ENCODE measurements at places on chromosomes 1 and 21.

DNA sequence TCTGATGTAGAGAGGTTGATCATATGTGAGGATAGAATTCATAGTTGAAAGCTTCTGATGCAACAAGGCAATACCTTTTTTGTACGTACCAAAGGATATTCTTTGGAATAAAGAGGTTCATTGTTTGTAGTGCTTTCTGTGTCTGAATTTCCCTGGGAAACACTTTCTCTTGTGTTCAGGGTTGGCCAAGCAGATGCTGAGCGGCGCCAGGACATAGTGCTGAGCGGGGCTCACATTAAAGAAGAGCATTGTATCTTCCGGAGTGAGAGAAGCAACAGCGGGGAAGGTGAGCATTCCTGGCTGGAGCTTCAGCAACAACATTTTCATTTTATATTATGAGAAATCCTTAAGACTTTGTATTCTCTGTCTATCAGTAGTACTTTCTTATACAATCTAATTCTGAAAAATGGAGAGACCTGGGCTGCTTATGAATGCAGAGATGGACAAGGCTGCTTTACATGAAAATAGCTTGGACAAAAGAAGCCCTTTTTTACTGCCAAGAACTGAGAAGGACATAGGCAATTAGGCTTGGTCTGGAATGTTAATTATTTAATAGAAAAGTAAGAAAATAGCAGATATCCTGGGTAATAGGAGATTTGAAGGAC is 85.2 kb downstream of the KIF1B start:
- DNase-seq = no peak

DNA sequence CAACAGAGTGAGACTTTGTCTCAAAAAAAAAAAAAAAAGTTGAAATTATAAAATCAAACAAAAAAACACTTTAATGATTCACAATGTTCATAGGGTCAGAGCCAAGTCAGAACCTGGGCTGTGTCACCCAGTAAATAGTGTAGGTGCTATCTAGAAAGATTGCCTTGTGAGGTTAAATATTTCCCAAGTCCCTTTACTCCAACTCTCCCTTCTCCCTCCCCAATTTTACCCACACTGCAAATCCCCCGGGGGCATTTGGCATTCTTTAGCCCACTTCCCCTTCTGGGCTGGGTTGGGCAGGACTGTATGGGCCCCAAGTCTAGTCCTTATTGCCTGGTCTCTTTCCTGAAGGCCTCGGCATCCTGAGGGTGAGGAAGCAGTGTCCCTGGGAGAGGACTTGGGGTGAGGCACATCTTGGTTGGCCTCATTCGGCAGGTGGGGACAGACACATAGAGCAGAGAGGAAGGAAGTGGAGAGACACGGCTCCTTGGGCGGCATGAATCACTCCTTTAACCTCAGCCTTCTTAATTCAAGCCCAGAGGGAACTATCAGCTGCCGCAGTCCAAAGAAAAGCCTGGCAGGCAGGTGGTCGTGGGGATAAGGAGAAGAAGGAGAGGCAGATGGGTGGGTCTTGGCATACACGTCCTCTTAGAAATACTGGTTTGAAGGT is 8.2 kb downstream of the ADORA1 start:
- DNase-seq = no peak

DNA sequence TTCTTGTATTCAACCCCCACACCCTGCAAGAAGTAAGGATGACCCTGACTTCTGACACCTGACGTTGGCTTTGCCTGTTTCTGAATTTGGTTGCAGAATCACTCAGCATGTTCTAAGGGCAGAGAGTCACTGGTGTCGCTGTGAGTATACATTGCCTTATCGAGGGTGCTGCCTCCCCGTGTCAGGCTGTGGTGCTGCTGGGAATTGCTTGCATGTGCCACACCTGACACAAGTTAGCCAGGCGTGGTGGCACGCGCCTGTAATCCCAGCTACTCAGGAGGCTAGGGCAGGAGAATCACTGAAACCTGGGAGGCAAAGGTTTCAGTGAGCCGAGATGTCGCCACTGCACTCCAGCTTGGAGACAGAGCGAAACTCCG is 45.9 kb downstream of the WDR4 start:
- DNase-seq = no peak

DNA sequence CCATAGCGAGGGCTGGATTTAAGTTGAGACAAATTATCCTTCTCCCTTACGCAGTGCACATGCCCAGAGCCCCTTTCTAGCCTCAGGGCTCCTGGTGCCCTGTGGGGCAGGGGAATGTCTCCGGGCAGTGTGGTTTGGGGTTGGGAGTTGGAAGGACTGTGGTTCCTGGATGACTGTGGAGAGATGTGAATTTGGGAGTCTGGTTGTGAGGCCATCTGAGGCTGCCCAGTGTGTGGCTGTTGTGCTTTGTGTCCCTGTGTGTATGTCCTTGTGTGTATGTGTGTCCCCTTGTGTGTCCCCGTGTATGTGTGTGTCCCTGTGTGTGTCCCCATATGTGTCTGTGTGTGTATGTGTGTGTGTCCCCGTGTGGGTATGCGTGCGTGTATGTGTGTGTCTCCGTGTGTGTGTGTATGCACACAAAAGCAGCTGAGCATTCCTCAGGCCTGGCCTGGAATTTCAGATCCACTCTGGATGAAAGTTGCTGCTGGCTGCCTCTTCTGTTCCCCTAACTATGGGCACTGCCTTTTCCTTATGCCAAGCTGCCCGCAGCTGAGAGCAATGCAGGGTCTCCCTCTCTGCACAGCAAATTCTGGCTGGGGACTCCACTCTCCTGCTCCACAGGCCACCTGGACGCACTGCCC is 65.4 kb downstream of the UBIAD1 start:
- no peak for DNase-seq

- DNase-seq = peak; percentile 76
Observed at GRCh38 chr1:229024528-229025130, 246.3 kb upstream of the RAB4A start.

DNA sequence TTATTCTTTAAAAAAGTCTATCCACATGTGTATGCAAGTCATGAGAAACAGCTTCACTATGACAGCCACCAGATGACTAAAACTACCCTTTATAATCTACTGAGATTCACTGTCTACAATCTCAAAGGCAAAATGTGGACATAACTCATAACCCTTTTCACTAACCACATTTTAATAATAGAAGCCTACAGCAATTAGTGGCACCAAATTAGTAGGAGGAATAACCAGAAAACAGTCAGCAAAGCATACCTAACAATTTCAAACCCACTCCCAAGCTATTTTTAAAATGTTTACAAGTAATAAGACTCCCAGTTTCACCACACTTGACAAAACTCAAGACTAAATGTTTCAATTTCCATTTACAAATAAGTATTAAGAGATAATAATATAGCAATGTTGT is 442.9 kb downstream of the PTPRC start:
- no peak for DNase-seq

DNA sequence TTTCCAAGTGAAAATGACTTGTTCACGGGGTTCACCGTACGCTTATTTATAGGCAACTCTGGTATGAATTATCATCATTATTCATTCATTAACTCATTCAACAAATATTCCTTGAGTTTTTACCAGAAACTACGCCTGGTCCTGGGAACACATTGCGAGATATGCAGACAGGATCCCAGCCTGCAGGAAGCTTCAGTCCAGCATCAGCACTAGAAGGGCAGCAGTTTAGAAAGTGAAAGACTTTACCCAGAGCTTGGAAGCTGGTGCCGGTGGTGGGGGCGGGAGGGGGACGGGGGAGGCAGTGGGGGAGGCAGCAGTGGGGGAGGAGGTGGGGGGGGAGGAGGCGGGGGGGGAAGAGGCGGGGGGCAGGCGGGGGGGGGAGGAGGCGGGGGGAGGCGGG is 55.9 kb downstream of the SETD4 start:
- no peak for DNase-seq

GRCh38 chr1:240282061-240282830 is 190.6 kb downstream of the FMN2 start:
- no peak for DNase-seq

DNA sequence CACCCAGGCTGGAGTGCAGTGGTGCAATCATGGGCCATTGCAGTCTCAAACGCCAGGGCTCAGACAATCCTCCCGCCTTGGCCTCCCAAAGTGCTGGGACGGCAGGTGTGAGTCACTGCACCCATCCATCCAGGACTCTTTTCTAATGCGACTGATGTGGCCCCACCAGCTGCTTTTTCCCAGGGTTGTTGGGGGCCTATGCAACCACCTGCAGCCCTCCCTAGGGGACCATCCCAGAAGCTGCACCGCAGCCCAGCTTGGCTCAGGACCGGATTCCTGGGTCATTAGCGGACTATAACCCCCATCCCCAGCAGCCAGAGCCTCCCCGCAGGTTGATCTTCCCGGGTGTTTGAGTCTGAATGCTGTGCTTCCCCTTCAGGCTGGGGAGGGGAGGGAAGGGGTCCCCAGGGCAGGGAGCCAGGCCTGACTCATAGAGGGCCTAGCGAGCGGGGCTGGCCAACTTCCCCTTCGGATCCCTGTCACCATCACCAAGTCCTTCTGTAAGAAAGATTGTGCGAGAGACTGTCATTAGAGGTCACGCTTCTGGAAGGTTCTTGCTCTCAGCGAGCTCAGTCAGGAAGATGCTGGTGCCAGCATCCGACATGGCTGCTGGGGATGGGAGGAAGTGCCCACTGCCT is 108.7 kb upstream of the ACTRT2 start:
- DNase-seq = no peak

GRCh38 chr1:156430303-156430702 is 61.3 kb downstream of the RHBG start:
- DNase-seq = no peak

DNA sequence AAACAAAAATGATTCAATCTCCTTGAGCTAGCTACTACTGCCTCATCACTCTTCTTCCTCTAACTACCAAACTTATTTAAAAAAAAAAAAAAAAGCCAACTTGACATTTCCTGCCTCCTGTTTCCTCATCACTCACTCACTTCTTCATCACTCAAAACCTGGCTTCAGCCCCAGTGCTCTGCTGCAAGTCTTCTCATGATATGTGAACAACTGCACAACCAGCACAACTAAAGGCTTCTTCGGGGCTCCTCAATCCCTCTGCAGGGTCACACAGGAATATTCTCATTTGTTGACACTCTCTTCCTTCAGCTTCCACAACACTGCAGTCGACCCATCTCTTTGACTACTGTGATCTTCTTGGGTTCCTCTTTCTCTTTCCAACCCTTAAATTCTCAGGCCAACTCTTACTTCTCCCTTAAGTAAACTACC is 7.6 kb downstream of the MTF1 start:
- DNase-seq = no peak

DNA sequence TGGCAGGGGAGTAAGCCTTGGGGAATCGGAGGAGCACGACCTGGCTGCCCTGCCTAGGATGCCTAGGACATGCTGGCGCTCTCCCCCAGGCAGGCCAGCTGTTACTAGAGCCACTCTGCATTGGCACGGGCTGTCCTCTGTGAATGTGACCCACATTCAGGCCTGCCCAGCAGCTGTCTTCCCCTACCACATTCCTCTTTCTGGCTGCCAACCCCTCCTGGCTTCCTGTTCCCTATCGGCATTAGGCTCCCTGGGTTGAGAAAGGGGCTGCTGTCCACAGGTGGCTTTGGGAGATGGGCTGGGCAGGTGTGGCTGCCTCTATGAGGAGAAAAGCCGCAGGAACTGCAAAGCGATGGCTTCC is 2.3 kb upstream of the NFASC start:
- DNase-seq = no peak

DNA sequence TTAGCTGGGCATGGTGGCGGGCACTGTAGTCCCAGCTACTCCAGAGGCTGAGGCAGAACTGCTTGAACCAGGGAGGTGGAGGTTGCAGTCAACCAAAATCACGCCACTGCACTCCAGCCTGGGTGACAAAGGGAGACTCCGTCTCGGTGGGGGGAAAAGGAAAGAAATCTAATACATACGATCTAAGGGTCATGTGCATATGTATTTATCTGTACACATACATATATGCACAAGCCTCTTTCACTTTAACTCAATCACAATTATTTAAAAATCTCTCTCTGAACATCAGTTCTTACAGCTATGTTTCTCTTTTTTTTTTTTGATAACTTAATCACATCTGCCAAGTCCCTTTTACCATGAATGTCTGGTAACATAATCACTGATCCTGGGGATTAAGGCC is 34.7 kb downstream of the EVA1C start:
- no peak for DNase-seq

GRCh38 chr1:177249231-177249630 is 78.5 kb downstream of the BRINP2 start:
- DNase-seq = no peak

DNA sequence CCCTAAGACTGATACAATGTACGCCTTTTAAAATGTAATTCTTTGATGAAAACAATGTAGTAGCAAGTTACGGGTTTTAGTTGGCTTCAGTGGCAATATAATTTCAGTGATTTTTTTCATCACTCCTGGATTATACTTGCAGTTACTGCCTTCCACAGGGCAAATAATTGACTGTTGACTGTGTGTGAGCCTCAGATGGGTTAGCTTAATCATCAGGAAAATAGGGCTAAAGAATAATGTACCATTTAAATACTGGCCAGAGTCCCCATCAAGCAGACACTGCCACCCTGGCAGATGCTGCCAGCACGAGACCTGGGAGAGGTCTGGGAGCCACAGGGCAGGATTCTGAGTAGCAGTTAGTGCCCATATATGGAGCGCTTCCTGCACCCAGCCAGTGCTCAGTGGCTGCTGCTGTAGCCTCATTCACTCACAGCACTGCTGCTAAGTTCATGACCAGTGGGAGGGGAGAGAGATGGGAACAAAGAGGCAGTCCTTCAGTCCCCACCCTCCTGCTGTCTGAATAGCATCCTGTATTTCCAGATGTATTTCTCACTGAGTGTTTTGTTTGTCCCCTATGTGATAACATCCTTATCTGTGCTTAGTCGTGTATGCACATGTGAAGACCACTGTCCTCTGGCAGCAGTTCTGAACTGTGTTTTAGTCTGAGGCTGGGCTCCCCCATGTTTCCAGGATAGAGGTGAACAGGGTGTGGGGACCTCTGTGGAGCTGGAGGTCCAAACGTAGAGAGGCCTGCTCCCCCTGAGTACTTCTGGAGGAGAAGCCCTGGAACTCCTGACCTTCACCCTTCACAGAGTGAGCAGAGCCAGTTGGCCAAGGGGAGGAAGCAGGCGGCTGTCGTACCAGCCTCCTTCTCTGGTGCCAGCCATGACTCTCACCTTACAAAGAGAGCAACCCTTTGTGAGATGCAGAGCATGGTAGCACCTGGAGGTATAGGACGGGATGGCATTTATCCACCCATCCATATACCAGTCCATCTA is 80.4 kb downstream of the ADARB1 start:
- DNase-seq = no peak

GRCh38 chr1:2575801-2576663 is 10.5 kb upstream of the PRXL2B start:
- no peak for DNase-seq

DNA sequence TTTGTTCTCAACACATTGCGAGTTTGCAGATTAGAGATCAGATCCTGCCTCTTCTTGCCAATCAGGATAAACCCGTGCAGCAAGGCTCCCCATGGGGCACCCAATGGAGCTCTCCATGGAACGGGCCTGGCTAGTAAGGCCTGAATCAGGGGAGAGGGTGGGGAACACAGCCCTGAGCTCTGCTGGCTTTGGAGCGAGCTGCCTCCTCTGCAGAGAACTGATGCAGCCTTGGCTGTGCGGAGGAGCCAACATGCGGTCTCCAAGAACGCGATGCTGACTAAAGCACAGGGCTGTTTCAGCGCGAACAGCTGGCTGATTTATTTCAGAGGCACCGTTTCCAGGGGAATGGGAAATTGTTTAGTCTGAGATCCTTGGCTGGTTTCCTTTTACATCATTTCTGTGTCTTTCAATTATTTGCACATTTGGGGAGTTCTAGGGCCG is 139.7 kb downstream of the TSEN15 start:
- DNase-seq = peak; percentile 58
